Anterior cingulate cortex (tissue), 58 donors: ENCODE measurements at places on chromosomes 6 and 20.

- DNase-seq: no peak
These were observed 75.8 kb downstream of the PLCB4 start for GRCh38 chr20:9144643-9145042.

DNA sequence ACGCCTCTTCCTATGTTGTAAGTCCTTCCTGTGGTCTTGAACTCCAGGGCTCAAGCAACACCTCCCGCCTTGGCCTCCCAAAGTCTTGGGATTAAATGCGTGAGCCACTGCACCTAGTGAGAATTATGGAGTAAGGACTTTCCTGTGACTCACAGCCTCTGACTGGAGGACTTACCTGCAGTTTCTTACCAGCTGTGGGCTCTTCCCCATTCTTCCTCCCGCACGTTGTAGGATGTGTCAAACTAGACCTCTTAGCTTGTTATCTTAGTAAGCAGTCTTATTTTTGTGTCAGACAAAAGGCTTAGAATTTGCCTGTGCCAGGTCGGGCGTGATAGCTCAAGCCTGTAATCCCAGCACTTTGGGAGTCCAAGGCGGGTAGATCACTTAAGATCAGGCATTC is 30.9 kb downstream of the BAK1 start:
- DNase-seq: no peak

DNA sequence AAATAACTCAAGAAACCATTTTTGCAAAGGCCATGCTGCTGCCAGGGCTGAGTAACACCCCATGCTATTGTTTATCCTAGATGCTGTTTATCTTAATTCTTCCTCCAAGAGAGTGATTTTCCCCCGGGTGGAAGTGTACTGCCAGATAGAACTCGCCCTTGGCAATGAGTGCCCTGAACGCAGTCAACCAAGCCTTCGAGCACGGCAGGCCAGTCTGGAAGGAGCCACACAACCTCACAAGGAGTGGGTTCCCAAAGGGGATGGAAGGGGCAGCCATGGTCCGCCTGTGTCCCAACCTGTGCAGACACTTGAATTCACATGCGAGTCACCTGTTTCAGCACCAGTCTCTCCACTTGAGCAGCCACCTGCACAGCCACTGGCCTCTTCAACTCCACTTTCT is 31.9 kb downstream of the PNPLA1 start:
- DNase-seq: no peak

GRCh38 chr6:100344761-100345160 is 120.0 kb downstream of the SIM1 start:
- no peak for DNase-seq

DNA sequence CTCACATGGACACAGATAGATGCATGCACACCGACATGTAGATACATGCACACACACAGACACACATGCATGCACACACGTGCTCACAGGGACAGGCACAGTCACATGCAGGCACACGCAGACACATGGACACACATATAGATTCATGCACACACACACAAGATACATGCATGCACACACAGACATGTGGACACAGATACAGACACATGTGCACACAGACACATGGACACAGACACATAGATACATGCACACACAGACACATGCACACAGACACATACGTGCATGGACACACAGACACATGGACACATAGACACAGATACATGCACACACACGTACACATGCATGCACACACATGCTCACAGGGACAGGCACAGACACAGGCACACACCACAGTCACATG is 19.8 kb downstream of the SYNDIG1 start:
- no peak for DNase-seq

- DNase-seq: no peak
These were observed 222.6 kb upstream of the QKI start for GRCh38 chr6:163191704-163192537.

- DNase-seq: no peak
These were observed 126.0 kb downstream of the SCML4 start for GRCh38 chr6:107698146-107698545.

GRCh38 chr20:63536997-63537524 is at the start of gene PTK6:
PTK6 (minus strand) TSS chr20:63537376; CDS start chr20:63537314, 62 bp downstream.
- DNase-seq: no peak

- DNase-seq: peak; percentile 12
These were observed 108.5 kb downstream of the LY86 start for GRCh38 chr6:6696867-6697531.

GRCh38 chr20:4470375-4470774 is 251.3 kb upstream of the PRND start:
- DNase-seq: no peak

DNA sequence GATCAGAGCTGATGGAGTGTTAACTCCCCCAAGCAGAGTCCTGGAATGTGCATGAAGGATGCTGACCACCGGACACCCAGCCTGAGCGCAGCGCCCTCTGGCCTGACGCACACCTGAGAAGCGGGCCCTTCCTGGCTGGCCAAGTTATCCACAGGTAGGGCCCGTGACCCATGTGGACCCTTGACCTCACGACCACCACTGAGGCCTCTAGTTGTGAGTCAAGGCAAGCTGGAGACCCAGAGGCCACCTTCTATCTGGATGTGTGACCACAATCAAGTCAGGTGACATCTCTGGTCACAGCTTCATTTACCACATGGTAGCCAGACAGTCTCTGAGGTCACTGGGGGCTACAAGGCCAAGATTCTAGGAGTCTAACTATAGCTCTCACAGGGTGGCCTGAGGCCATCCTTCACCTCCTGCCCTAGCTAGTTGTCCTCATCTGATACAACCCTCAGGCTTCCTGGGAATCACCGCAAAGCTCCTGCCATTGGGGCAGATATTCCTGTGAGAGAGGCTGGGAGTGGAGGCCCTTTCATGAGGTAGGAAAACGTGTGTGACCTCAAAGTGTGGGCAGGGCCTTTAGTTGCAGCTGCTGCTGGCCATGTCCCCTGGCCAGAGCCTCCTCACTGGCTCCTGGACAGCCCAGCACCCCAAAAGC is 53.1 kb downstream of the DSTN start:
- no peak for DNase-seq

GRCh38 chr6:136550045-136550329 is 235 bp downstream of the MAP7 start:
- DNase-seq: peak; percentile 52

GRCh38 chr20:17631576-17632319 is 50.3 kb downstream of the RRBP1 start:
- no peak for DNase-seq

- DNase-seq: no peak
These were observed 37.0 kb downstream of the AKAP7 start for GRCh38 chr6:131172222-131172621.

GRCh38 chr20:53331151-53331973 is 262.3 kb downstream of the ZNF217 start:
- no peak for DNase-seq

DNA sequence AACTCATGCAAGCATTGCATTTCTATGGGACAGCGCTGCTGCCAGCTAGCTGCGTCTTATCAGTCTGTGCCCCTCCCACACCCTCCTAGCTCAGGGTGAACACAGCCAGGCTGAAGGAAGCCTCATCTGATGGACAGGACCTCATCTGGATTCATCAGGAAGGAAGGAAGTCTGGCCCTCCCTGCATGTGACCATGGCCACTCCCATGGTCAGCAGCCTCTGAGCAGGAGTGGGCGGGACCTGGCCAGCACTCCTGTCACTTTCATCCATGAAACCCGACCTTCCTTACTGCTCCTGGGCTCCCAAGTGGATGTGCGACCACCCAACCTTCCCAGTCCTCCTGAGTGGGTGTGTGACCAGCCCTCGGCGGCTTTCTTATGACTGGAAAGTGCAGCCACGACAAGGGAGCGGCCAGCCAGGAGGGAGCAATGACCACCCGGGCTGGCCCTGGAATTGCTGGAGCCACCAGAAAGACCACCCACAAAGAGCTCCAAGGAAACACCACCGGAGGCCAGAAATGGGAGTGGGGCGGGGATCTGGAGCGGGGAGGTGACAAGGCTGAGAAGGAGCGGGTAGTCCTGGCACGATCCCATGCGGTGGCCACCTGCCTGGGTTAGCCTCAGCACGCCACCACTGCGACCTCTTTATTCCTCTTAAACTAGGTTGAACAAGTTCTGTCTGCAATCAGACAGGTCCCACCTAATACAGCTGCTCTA is 241.2 kb downstream of the TTLL2 start:
- DNase-seq: no peak

- DNase-seq: no peak
These were observed 305.9 kb downstream of the CLIC5 start for GRCh38 chr6:45709781-45710220.

DNA sequence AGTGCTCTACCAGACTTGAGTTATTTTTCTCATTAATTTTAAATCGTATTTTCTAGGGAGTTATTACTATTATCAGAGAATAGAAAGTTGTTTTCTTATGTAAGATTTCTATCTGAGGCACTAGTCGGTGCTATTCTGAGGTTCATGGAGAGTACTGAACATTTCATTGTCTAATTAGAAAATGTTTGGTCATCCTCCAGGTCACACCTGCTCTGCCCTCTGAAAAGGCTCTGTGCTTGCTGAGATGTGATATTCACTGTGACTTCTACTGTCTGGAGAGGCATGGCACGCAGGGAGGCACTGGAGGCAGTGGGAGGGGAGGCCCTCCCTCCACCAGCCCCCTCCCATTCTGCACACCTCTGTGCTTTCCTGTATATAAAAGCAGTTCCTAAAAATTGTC is 3.0 kb downstream of the SYNDIG1 start:
- DNase-seq: no peak

- no peak for DNase-seq
These were observed 7.4 kb downstream of the OSER1 start for GRCh38 chr20:44203161-44203560.

DNA sequence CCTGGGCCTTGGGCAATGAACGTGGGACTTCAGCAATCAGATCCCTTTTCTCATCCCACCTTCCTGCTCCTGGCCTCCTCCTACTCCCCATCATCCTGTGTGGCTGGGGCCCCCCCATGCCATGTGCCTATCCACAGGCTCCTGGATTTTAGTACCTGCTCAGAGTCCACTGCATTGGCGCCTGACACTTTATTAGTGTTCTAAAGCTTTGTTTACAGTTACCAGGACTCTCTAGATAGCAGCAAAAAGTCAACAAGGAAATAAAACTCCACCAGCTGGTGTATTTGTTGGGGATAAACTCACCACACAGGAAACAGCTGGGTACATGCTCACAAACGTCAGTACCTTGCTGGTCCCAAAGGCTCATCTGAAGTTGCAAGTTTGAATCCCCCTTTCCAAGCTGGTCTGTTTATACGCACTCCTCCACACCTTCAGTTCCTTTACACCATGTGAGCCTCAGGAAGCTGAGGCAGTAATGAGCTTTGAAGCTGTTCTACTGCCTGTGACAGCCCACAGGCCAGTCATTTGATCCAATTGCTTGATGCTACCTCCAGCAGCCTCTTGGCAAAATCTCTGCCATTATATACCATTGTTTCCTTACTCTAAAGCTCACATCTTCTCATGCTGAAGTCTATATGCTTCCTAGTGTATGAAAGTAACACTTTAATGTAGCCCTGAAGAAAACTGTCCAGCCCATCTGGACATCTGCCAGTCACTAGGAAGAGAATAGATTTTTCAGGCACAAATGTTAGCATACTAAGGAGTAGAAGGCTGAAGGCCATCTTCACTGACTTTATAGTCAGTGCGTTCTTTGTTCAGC is 76.6 kb downstream of the ANKEF1 start:
- no peak for DNase-seq

- no peak for DNase-seq
These were observed 66.7 kb downstream of the GCNT2 start for GRCh38 chr6:10587656-10588406.

GRCh38 chr6:119173249-119174084 is 95.0 kb upstream of the FAM184A start:
- DNase-seq: no peak

DNA sequence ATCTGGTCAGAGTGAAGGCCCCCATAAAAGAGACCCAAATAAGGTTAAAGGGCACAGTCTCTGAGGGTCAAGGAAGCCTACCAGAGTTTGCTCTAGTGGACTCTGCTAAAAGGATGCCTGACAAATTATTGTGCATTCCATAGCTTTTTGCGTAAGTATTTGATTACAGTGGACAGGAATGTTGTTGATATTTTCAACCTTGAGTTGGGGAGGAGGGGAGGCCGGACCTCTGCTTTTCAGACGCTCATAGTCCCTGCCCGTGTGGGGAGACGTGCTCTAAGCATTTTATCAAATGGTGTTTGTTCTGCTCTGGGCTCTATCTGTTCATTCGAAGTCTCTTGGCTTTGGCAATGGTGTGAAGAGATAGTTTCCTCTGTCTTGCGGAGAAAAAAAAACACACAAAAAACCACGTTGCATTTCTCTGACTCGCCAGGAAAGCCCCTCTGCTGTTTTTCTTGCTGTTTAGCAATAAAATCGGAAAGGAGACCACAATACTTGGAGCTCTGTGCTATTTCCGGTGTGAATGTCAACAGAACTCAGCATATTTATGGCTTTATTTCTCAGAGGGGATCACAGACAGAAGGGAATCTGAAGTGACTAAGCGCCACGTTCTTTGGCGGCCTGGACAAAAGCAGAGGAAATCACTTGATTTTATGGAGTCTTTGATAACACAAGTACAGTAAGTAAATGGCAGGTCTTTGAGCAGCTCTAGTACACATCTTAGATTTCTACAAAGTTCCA is 159.8 kb downstream of the ZFP64 start:
- no peak for DNase-seq

- DNase-seq: no peak
These were observed 342.7 kb downstream of the PRL start for GRCh38 chr6:21953831-21954801.

DNA sequence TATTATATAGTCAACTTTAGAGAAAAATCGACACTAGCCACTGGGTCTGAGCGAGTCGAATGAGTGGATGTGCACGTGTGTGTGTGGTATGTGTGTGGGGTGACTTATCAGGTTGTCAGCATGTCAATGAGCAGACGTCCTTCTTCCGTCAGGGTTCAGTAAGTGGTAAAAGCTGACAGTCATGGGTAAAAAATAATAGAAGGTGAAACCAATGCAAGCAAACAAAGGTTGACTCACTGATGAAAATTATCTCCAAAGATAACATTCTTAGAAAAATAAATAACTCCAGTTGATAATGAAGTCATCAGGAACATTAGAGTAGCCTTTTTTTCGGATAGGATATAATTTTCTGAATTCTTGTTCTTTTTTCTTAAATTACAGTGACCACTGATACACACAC is 243.8 kb upstream of the FOXQ1 start:
- no peak for DNase-seq

DNA sequence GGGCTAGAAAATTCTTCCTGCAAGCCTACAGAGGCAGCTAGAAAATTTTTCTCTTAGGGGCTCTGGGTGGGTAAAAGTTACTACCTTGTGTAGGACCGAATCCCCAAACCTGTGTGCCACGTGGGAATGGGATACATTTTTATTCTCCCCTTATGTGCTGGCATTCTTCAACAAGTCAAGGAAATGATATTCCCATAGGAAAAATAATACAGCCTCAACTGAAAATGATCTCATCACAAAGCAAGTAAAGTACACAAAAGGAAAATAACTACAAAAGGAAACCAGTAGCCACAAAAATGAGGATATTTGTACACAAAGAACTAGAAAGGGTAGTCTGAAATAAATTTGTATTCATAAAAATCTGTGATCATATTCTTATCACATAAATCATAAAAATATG is 298.1 kb downstream of the LAMA2 start:
- no peak for DNase-seq

DNA sequence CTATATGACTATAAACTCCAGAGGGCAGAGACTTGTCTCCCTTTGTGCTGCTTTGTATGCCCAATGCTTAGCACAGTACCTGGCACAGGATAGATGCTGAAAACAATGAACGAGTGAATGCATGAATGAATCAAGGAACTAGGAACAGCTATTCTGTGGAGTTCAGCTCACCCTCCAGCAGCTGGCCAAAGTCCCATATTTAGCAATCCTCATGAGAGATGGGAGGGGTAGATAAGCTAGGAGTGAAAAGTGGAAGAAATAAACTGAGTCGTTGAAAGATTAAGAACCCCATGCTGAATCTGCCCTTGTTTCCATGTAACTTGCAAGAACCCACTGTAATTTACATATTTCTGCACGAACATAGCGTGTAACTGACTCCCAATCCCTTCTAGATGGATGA is 106.5 kb downstream of the MAFB start:
- DNase-seq: no peak
